ENCODE measurements at places on chromosomes 4 and X.
A peak's percentile ranks its signal among the peaks of the same experiment; 100 is the strongest.

DNA sequence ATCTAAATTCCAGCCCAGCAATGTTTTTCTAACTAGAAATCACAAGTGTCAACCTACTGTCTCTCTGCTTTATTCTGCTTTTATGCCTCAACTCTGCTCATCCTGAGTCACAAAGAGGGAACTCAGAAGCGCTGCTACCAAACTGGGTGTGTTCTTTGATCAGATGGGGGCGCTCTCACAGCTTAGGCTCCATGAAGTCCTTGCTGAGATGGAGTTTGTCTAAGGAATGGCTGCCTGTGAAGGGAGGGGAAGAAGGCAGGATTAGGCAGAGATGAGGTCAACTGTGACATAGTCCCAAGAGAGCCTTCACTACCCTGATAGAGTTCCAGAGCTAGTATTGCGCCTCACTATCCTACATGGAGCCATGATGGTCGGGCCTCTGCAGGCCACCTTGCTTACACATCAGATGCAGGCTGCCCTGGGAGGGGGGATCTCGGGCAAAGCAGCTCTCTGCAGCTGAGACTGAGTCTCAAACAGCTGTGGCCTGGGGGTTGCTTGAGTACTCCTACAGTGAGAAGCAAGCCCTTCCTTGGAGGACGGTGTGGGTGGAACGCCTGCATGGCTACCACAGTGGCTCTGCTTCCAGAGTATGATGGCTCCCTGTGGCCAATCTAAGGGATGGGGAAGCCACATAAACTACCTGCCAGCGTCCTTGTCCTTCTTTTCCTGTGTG, 219.9 kb downstream of the CCNG2 start:
- no peak for DNase-seq

DNA sequence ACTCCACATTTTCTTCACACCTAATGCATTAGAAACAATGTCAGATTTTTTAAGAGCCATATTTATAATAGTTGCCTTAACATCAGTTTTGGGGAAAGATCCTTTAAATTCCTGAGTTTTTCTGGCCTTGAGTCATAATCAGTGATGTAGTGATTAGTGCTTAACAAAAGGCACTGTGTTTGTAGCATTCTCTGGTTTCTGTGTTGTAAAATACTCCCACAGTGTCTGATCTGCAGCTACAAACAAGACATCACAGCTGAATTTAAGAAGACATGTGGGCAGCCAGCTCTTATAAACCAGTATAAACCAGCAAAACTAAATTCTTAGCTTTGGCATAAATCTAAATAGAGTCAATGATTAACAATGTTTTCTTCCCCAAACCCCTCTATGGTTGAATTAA, 233.8 kb downstream of the FSTL5 start:
- no peak for DNase-seq

- DNase-seq: no peak
These were observed 94.1 kb upstream of the GK2 start for GRCh38 chr4:79502081-79502480.

DNA sequence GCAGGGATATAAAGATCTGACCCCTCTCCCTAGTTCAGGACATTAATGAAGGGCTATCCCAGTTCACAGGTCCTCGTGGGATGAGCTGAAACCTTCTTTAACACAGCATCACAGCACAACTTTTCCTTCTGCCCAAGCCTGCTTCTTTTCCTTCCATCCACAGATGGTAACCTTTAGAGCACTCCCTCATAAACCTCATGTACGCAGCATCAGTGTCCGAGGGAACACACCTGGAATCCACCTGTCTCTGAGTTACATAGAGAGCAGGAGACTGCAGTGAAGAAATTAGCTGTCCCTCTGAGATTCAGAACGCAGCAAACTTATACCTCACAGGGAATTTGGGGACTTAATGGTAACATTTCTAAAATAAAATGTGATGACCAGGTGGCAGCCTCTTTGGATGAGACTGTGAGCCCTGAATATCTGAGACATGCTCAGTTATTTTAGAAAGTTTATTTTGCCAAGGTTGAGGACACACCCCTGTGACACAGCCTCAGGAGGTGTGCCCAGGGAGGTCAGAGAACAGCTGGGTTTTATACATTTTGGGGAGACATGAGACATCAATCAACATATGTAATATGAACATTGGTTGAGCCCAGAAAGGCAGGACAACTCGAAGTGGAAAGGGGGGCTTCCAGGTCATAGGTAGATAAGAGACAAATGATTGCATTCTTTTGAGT, 73.8 kb upstream of the PACRGL start:
- DNase-seq: no peak

- no peak for DNase-seq
These were observed 230.6 kb downstream of the PTTG2 start for GRCh38 chr4:38190717-38191178.

GRCh38 chr4:150572704-150573504, 9.0 kb upstream of the MAB21L2 start:
- DNase-seq: no peak

DNA sequence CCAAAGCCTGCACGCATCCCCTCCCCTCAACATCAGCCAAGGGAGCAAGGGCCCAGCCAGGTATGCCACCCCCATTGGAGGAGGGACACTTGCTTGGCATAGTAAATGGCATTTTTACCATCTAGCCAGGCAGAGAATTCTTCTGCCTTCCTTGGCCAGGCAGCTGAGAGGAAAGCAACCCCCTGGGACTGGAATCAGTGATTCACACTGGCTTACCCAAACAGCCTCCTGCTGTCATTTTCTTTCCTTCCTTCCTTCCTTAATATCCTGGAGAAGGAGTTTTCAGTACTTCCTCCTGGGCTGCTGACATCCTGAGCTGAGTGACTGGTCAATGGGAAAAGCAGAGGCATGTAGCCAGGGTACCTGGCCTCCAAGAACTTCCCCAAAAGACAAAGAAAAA, 28.6 kb upstream of the KIAA1210 start:
- DNase-seq: no peak

- peak; percentile 55 for DNase-seq
These were observed 62.9 kb upstream of the FRAS1 start for GRCh38 chr4:77994194-77994721.
